ENCODE measurements at places on chromosomes 4 and X.

DNA sequence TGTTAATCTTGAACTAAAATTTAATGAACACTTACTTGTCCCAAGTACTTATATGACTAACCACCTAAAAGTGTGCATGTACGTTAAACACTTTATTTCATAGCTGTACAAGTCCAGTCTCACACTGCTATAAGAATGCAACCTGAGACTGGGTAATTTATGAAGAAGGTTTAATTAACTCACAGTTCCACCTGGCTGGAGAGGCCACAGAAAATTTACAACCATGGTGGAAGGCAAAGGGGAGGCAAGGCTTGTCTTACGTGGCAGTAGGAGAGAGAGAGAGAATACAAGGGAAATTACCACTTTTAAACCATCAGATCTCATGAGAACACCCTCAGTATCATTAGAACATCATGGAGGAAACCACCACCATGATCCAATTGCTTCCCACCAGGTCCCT is 748.7 kb upstream of the HS3ST1 start:
- no peak for DNase-seq

DNA sequence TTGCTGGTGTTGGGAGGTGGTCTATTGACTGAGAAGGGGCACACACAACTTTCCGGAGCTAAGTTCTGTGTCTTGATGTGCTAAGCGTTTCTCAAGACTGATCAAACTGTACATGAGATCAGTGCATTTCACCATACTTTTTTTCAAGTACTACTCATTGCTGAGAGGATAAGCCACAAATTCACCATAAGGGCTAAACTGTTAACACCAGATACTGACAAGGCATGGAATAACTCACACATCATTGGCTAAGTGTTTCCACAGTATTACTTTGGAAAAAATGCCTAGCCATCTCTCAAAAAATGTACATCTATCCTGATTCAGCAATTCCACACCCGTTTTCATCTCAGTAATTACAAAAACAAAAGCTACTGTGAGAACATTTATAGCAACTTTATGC is 13.0 kb downstream of the RBMX start:
- no peak for DNase-seq

DNA sequence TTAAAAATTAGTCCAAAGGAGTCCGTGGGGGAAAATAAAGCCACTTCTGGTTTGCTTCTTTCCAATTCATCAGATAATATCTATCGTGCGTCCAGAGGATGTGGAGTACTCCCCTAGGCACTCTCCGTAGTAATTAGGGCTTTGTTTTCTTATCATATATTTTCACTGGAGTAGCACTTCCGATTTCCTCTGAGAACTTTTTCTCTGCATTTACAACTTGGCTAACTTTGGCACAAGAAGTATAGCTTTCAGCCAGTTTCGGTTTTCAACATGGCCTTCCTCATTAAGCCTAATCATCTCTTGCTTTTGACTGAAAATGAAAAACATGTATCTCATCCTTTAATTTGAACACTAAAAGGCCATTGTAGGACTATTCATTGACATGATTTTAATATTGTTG is 80.5 kb downstream of the CASP3 start:
- no peak for DNase-seq

GRCh38 chr4:70392057-70392776 is 5.5 kb upstream of the OPRPN start:
- DNase-seq, result no peak

GRCh38 chr4:76078033-76078613 is 3.6 kb downstream of the ART3 start:
- no peak for DNase-seq

DNA sequence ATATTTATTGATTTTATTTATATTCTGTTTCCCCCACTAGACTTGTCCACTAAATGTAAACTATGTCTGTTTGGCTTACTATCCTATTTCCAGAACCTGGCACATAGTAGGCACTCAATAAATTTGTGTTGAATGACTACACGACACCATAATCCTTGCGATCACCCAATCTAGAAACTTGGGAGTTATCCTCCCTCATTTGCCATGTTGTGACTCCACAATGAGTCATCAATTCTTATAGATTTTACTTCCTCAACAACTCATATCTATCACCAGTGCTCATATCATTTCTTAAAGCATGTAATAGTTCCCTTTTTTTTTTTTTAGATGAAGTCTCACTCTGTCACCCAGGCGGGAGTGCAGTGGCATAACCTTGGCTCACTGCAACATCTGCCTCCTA is 39.9 kb upstream of the VAMP7 start:
- DNase-seq, result no peak

DNA sequence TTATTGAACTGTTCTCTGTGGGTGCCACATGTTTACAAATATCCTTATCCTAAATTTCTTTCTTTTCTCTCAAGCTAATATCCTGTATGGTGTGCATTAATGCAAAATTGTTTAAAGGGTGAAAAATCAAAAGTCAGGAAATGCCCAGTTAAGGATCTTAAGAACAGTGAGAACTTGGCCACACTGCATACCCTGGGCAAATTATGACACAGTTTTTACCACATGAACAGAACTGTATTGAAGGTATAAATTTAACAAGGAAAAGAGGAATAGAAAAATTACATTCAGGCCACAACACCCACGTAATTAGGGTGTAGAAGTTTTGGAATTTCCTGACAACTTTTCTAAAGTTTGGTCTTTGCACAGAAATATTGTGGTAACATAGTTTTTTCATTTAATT is 94.4 kb upstream of the HCCS start:
- DNase-seq, result no peak

GRCh38 chr4:183814461-183814860 is 90.6 kb upstream of the STOX2 start:
- DNase-seq, result no peak

GRCh38 chr4:145736241-145736831 is 56.4 kb downstream of the C4orf51 start:
- no peak for DNase-seq

- no peak for DNase-seq
These were observed 23.3 kb upstream of the BCOR start for GRCh38 chrX:40120838-40121580.

GRCh38 chrX:129846716-129847115 is 3.0 kb upstream of the ZDHHC9 start:
- no peak for DNase-seq

GRCh38 chr4:83387476-83388312 is 53.0 kb upstream of the HPSE start:
- DNase-seq, result no peak

DNA sequence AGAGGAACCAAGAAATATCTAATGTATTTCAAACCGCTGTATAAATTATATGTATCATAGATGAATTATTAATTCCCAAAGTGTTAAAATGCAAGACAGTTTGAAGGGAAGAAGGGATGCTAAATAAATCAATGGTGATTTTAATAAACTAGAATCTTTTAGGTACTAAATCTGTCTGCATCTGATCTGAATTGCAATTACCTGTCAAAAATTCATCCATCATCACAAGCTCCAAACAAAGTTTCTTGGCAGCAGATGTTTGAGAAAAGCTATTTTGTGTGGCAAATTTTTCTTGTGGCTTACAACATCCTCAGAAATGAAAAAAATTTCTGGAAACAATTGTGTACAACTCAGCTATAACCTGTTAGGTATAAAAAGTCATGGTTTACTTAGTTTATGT is 816.0 kb upstream of the NDST4 start:
- no peak for DNase-seq

DNA sequence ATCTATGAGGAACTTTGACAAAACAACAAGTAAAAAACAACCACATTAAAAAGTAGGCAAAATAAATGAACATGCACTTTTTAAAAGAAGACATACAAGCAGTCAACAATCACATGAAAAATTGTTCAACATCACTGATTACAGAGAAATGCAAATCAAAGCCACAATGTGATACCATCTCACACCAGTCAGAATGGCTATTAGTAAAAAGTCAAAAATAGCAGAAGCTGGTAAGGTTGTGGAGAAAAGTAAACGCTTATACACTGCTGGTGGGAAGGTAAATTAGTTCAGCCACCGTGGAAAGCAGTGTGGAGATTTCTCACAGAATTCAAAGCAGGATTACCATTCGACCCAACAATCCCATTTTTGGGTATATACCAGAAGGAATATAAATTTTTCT is 17.0 kb upstream of the LNX1 start:
- no peak for DNase-seq

- no peak for DNase-seq
These were observed 10.7 kb downstream of the CLNK start for GRCh38 chr4:10673817-10674369.

DNA sequence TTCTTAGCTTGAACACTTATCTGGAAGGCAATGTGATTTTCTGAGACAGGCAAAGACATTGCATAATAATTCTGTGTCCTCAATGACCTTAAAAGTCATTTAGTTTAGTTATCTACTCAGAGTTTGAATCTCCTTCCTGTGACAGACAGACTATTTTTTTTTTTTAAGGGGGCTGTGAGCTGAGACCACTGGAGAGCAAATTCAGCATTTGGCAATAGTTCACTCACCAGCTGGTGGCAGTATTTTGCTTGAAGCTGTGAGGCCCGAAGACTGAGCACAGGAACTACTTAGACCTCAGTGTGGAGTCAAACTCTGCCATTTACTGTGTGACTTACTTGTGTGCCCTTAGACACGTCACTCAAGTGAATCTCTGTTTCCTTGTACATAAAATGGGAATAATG is 22.9 kb upstream of the CPE start:
- no peak for DNase-seq

DNA sequence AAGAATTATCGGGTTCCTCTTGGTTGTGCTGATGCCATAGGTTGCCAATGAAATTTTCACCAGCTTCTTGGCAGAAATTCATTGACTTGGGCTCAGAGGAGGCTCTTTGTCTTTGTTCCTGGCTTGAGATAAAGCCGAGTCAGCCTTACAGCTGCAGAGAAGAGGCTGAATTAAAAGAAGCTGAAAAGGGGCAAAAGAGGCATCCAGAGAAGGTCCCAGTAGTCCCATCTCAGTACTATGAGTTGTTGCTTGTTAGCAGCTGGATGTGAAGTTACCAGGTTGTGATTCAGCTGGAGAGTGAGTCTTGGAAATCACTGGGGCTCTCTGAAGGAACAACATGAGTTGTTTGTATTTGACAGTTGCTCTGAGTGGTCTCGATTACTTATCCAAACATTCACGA is 59.7 kb downstream of the SMAD1 start:
- DNase-seq, result no peak

DNA sequence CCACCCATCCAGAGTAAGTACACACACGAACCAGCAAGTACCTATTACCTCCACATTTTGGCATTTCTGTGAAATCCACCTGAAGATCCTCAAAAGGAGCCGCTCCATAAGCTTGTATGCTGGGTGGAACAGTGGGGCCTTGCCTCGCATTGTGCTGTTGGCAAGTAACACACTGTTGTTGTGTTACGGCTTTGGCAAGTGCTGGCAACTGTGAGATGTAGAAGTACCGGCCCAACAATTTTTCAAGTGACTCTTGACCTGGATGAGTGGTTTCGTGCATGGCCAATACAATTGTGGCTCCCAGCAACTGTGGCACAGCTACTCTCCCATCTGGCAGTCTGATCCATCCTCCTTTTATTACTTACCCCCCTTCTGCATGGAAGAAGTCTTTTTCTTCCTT is 128.7 kb downstream of the CCNB3 start:
- no peak for DNase-seq
